T-helper 2 cell (primary cell): ENCODE measurements at places on chromosomes 1 and 21.
A peak's percentile ranks its signal among the peaks of the same experiment; 100 is the strongest.

- DNase-seq, result no peak
Measured at GRCh38 chr1:56520016-56520601, 59.3 kb downstream of the PLPP3 start.

DNA sequence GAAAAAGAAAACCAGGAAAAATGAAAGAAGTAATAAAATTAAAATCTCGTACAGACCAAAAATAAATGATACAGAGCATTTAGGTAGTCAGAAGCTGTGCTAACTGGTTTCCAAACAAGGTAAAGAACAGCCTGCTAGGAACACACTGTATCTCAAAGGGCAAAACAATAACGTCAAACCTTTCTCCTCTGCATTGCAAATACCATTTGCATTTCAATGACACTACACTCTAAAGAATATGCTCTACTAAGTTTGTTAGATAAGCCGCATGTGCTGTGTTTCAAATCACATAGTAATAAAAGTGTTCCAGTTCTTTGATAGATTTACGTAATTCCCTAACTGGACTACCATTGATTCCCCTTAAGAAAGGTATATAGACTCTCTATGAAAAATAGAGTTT, 648.8 kb downstream of the PLA2G4A start:
- DNase-seq, result no peak

GRCh38 chr1:208302699-208303238, 58.6 kb upstream of the PLXNA2 start:
- DNase-seq, result no peak

DNA sequence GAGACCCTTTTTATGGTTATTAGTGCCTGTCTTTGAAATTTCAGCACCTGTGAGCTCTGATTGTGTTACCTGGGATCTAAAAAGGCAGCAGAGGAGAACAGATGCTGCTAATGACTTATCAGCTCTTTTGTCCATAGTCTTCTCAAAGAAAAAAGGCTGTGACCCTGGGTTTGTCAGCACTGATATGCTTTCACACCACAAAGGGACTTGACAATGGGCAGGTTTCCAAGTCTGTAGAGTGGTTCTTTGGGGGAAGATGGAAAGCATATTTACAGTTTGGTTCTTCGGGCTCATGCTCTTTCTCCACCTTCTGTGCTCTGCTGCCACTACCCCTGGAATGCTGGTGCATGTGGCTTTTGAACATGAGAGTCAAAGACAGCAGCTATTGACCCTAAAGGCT, 32.0 kb downstream of the DNAJC6 start:
- DNase-seq, result no peak

DNA sequence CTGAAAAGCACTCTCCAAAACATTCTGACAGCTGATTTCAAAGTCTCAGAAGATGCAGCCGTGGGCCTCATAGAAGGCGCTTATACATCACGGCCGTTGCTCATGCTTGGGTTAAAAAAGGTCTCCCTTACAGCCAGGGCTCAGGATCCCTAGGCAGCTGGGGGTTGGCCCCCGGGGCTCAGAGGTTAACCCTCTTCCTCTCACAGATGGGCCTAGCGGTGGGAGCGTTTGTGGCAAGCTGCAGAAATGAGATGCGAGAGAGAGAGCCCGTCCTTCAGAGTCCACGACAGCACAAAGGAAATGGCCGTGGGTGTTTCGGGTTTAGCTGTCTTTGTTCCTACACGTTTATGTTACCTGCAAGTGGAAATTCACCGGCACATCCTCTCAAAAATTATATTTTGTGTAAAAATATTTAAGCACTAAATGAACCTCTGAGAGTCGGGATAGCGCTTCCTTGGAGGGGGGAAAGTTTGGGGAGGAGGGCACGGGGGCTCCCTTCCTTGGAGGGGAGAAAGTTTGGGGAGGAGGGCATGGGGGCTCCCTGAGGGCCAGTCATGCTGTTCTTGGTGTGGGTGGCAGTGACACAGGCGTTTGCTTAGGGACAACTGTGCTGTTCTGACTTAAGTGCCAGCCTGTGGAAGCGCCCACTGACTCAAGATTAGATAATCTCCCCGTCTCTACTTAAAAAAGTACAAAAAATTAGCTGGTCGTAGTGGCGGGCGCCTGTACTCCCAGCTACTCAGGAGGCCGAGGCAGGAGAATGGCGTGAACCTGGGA, 20.5 kb upstream of the PRDM15 start:
- peak; percentile 35 for DNase-seq

DNA sequence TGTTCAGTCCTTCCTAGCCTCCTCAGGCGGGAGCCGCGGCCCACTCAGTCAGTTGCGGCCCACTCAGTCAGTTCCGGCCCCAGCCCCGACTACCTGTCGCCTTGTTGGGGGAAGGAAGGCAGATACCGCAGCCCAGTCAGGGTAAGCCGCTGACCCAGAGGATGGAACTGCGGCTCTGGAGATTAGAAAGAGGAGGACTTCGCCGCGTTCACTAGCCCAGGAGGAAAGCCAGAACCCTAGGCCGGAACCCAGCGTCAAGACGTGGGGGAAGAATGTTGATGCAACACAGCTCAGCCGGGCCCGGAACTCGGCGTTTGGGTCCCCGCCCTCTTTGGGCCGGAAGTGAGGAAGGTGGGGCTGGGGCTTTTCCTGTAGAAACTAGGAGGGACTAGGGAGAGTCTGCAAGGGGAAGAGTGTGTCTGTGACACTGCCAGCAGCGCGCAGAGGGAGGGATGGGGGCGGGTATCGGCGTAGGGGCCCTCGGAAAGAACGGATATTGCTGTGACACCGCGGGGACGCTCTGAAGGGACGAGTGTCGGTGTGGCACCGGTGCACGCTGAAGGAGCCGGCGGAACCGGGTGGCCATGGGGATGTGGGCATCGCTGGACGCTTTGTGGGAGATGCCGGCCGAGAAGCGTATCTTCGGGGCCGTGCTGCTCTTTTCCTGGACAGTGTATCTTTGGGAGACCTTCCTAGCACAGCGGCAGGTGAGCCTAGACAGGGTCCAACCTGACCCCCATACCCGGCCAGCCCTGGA, at the start of gene ZMPSTE24:
Gene ZMPSTE24 (plus strand): TSS at position 549 of the 757 bp plus-strand sequence. CDS start 36 bp downstream, at position 585.
- peak; percentile 94 for DNase-seq

DNA sequence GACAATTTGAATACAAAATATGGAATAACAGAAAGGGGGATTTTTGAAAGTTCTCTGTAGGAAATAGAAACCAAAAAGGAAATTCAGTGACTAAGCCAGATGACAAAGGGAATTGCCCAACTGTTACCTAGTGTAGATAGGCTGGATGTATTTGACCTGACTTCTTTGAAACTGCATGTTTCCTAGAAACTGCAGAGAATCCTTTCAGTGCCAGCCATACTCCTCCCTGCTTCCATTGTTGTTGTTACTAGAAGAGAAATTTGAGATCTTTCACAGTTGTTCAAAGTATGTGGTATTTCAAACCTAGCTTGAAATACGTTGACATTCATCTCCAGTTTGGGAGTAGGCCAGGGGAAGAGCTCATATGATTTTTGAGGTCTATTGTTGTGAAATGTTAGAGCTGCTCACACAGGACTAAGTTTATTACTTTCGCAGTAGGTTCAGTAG, 1.8 kb upstream of the GBP5 start:
- no peak for DNase-seq

DNA sequence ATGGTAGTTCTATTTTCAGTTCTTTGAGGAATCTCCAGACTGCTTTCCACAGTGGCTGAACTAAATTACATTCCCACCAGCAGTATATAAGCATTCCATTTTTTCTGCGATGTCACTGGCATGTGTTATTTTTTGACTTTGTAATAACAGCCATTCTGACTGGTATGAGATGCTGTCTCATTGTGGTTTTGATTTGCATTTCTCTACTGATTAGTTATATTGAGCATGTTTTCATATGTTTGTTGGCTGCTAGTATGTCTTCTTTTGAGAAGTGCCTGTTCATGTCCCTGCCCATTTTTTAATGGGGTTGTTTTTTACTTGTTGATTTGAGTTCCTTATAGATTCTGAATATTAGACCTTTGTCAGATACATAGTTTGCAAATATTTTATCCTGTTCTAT, 87.9 kb downstream of the RPS6KC1 start:
- DNase-seq, result no peak
